ENCODE measurements at places on chromosomes 5 and 9.

DNA sequence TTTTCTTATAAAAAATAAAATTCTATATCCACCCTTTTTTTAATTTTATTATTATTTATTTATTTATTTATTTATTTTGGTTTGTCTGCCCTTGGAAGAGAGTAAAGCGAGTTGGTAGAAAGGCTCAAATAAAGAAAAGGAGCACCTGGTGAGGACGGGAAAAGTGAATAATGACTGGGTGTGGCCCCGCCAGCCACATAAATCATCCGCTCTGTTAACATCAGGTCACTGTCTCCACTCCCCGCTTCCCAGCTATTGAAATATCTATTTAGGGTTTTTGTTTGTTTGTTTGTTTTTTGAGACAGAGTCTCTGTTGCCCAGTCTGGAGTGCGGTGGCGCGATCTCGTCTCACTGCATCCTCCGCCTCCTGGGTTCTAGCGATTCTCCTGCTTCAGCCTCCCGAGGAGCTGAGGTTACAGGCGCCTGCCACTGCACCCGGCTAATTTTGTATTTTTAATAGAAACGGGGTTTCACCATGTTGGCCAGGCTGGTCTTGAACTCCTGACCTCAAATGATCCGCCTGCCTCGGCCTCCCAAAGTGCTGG, 844 bp downstream of the POLR3G start:
- DNase-seq: no peak

- DNase-seq: no peak
These were observed 32.0 kb upstream of the TMED7 start for GRCh38 chr5:115657881-115658233.

DNA sequence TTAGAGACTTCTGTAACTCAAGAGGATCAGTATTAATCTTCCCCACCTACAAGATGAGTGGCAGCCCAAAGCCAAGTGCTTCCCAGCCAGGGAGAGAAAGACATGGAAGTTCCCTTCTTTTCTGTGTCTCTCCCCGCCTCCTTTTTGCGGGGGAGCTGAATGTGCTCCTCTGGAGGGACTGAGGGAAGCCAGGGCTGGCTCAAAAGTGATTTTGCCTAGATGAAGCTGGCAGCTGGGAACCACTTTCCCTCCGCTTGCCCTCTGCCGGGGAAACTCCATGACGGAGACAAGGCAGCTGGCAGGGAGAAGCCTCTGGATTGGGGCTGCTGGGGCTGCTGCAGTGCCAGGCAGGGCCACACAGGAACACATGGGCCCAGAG, 24.4 kb downstream of the EGR1 start:
- no peak for DNase-seq

- no peak for DNase-seq
These were observed 195.4 kb downstream of the ADAMTS12 start for GRCh38 chr5:33696411-33696810.

GRCh38 chr5:107469064-107469463, 201.7 kb downstream of the EFNA5 start:
- DNase-seq: no peak
